Panc1 (cell line): ENCODE measurements at places on chromosomes 6 and 20. TPM values are rescaled to one million over a fixed set of nuclear protein-coding genes. Genes with fewer than 3 reads are reported as not detected.

GRCh38 chr6:44926556-44926955, 401.6 kb upstream of the RUNX2 start:
- no peak for DNase-seq

DNA sequence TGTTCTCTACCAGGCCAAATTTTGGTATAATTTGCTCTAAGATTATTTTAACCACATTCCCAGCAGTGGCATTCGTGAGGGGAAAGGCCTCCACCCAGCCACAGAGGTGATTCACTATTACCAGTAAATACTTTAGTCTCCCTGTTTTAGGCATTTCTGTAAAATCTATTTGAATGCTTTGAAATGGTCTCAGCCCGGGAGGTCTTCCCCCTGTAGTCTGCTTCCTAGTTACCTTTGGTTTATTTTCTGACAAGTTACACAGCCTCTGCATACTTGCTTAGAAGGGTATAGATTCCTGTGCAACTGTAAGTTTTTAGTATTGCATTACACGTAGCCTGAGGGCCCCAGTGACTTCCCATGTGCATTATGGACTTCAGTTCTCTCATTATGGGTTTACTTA, 248.7 kb downstream of the C6orf118 start:
- no peak for DNase-seq

- no peak for DNase-seq
Measured at GRCh38 chr6:3220366-3220765, 7.1 kb downstream of the TUBB2B start.

DNA sequence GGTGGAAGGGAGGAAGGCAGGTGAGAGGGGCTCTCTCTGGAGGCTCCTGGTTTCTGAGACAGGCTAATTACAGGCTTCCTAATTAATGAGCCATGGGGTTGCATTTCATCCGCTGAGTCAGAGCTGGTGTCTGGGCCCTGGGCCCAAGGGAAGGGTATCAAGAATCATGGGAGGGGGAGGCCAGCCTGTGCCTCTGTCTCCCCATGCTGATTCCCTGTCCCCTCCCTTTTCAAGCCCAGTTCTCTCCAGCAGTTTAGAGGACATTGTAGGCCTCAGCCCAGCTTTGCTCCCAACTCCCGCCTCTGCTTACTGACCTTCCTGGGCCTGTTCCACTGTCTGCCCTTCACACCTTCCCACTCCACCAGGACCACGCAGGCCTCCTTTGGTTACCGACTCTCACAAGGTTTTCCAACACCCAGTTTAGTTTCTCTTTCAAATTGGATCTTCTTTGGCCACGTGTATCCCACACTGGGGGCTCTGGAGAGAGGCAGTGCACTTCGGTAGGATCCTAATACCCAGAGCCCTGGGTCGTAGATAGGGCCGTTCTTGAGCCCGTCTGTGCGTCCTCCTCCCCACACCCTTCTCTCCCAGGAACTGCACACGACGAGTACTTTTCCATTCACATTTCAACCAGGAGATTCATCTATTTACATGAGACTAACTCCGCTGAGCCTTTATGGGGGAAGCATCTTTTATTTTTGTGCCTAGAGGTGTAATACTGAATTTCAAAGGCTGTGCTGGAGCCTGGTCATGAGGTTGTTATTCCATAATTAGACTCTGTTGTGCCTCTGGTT, 18.2 kb upstream of the AVP start:
- DNase-seq = no peak

DNA sequence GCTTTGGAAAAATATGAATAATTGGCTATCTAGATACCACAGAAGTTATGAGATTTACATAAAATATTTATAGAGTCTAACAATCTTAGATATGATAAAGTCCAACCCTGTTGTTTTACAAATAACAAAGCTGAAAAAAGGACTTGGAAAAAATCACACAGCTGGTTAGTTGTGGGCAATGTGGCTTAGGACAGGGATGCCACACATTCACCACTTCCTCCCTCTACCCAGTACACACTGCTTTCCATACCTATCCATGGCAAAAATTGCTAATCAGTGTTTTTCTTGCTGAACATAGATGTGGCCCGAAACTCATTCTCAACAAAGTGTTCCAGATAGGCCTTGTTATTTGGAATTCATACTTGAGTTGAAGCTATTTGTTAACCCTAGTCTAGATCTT, 147.3 kb upstream of the BMP5 start:
- DNase-seq = no peak

The GRM4 gene
- total RNA-seq = 1.3 TPM
